MV-4-11 (cell line): ENCODE measurements at places on chromosomes 11 and 22.

DNA sequence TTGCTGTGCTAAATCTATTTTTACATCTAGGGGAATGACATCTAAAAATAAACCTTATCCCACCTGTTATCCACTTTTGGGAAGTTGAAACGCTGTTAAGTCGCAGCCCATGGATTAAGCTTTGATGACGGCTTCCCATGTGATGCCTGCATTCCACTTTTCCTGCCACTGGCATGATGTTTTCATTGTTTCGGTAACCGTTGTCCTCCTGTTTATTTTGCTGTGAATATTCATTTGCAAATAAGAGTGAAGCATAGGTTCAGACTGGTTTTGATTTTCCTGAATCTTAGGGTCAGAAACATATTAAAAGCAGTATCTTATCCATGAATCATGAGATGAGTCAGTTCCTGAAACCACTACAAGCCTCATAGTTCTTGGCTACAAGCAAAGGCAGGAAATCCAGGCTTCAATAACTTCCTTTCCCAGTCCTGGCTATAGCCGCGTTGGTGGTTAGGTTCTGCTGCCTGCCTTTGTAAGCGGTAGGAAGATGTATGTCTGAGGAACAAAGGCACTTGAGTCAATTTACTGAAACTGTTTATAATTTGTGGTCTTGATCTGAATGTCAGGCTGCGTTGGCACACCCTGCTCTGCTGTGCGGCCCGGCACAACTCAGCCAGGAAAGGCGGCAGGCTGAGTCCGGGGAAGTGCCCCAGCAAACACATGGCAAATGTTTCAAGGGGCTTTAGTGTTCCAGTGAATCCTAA, 19.4 kb downstream of the TEAD1 start:
- peak; percentile 92 for DNase-seq

GRCh38 chr11:11992257-11993212, 15.9 kb downstream of the DKK3 start:
- no peak for DNase-seq

DNA sequence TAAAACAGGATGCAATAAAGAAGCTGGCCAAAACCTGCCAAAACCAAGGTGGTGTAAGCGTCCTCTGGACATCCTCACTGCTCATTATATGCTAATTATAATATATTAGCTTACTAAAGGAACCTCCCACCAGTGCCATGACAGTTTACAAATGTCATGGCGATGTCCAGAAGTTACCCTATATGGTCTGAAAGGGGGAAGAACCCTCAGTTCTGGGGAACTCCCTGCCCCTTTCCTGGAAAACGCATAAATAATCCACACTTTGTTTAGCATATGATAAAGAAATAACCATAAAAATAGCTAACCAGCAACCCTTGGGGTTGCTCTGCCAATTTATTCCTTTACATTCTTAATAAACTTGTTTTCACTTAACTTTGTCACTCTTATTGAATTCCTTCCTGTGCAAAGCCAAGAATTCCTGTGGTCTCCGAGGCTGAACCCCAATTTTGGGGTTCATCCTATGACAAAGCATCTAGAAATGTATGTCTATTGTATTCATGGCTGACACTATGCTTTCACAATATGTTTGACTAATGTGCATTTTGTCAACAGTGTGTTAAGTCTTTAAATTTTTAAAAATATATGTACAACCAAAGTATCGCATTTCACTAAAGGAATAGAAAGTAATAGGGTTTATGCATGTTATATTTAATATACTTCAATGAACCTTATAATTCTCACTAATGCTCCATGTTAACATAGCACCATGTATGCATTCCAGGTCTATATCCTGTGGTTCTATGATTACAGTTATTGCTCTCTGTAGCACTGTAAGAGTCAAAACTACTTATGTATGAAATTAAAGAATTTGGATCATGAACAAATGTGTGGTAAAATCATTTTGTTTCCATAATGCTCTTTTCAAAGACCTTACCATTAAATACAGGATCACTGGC, 25.1 kb downstream of the LGR4 start:
- DNase-seq: no peak

DNA sequence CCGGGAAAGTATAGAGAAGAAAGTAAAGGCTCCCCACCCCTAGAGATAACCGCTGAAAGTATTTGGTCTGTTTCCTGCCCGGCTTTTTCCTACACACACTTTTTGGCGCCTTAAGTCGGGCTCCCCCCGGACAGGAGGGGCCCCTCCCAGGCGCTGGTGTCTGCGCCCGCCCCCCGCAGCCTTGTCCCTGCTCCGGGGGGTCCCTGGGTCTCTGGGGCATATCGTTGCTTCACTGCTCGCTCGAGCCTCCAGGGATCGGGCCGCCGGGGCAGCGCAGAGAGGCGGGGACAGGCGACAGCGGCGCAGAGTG, 928 bp upstream of the CRACR2B start:
- no peak for DNase-seq

GRCh38 chr11:1348146-1348795, 38.8 kb upstream of the TOLLIP start:
- no peak for DNase-seq

- DNase-seq: no peak
These were observed 8.9 kb upstream of the PLAAT4 start for GRCh38 chr11:63527667-63528066.

- no peak for DNase-seq
These were observed 519.8 kb downstream of the BRD1 start for GRCh38 chr22:49307870-49308269.

DNA sequence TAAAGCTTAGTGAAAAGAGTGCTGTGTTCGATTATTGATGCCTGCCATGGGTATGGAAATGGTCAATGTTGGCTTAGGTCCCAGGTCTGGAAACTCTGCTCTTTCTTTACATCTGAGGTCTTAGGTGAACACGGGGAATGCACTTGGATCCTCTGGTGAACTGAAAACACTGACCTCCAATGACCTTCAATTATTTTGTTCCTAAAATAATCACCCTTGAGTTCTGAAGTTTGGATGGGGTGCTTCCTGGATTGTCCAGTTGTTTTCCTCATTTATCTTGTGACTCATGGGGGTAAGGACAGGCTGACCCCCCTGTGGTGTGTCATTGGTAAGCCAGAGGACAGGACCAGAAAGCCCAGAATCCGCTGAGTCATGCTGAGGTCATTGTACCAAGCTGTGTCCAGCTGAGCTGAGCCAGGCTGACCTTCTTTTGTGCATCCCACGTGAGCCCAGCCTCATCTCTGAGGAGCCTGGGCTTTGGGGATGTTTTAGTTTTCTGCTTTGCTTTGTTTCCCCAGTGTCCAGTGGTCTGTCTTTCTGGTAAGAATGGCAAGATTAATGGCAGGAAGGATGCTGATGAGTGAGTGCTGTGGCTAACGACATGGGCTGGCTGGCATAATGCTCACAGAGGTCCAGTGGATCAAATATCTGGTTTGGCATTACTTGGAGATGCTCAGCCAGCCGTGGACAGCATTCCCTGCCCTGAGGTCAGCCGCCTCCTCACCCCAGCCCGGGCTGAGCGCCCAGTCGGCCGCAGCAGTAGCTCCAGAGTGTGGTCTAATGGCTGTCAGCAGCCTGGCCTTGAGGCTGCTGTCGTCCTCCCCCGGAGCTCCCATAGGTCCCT, 35.6 kb downstream of the AMPD3 start:
- DNase-seq: no peak

- DNase-seq: no peak
These were observed 78.8 kb downstream of the DGCR2 start for GRCh38 chr22:19043121-19044085.

DNA sequence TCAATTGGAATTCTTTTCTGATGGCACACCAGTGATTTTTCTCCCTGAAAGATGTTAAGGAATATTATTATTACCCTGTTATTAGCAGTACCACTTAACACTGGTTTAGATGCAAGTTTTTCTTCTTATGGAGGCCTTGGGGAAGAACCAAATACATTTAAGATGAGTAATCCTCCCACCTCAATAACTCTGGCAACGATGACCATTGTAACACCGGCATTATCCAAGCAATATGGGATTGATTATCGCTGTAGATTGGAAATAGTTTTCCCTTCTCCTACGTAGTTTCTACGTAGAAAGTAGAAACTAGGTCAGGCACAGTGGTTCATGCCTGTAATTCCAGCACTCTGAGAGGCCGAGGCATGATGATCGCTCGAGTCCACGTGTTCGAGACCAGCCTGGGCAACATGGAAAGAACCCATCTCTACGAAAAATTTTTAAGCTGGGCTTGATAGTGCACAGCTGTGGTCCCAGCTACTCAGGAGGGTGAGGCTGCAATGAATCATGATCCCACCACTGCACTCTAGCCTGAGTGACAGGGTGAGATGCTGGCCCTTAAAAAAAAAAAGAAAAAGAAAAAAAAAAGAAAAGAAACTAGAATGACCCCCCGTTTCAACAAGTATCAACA, 45.5 kb downstream of the PACSIN2 start:
- no peak for DNase-seq

GRCh38 chr11:44531116-44531504, 34.4 kb upstream of the CD82 start:
- no peak for DNase-seq

DNA sequence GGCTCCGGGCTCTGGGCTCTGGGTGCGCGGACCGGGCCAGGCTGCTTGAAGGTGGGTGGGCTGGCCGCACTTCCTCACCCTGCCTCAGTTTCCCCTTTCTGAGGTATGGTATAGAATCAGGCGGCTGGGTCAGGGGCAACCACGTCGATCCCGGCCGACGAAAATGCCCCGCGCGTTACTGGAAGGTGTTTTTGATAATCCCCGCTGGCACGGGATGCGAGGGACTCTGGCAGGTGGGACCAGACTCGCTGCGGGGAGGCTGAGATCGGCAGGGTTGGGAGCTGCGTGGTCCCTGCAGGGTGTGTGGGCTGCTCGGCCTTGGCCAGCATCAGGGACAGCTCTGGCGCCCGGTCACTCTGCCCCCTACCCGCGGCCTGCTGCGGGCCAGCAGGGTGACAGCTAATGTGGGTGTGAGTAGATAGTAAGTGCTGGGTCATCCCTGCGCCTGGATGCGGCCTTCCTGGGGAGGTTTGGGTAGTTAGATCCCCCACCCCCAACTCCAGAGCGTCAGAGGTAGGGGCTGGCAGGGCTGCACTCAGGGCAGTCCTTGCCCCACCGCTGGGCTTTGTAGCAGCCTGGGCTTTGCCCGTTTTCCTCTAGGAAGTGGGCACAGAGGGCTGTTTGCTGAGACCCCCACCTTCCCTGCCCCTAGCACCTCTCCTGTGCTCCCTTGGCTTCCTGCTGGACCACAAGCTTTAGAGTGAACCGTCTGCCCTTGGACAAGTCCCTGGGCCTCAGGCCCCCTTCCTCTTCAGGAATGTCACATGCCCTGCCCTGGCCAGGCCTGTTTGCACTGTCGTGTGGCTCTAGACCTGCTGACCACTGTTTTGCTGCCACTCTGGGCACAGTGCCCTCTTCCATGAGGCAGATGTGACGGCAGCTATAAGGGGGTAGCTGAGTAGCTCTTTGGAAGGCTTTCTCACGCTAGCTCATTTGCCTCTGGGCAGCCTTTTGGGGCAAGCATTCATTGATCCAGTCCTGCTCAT, 579 bp downstream of the TANGO2 start:
- no peak for DNase-seq

DNA sequence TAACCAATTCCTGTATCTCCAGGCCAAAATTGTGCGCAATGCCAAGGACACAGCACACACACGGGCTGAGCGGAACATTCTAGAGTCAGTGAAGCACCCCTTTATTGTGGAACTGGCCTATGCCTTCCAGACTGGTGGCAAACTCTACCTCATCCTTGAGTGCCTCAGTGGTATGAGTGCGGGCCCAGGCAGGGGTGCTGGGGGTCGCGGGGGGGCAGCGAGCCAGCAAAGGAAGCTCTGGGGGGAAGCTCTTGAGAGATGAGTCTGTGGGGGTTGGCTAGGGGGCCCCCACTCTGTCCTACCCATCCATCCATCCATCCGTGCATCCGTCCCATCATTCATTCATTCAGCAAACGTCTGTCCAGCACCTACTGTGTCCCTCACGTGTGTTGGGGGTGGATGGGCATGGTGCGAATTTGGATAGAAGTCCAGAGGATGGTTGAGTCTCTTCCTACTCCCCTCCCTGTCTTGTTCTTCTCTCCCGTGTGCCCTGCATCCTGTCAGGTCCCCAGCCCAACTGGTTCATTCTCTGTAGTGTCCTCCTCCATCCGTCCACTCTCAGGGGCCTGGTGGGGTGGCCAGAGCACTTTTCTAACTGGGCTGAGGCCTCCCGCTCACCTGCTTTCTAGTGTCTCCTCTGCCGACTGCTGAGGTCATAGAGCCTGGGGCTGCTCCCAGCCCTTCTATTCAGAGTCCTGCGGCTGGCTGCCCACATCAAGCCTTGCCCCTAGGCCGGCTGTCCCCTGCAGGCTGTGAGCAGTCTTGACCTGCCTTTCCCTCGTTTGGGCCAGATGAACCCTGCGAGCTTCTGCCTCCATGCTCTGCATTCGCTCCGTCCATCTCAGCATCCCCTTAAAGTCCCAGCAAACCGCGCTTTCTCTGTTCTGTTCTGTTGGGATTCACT, 3.3 kb downstream of the RPS6KB2 start:
- DNase-seq: no peak

DNA sequence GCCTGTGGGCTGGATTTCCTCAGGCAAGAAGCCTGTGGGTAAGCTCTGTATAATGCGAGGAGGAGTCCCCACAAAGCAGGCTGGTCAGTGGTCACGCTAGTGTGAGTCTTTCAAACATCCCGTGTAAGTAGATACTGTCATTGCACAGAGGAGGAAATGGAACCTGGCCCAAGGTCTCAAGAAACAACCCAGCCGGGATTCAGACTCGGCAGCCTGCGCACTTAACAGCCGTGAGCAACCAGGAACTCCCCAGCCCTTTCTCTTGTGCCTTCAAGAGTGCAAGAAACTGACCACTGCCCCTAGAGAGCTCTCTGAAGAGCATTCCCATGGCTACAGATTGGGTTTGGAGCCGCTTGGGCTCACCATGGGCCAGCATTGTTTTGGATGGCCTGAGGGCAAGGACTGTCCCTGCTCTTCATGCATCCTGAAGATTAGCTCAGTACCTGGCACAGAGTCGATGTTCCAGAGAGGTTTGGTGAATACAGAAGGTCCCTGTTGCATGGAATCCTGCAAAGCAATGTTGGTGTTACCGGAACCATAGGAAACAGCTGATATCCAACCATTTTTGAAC, 6.0 kb downstream of the MPST start:
- peak; percentile 14 for DNase-seq

GRCh38 chr11:118530180-118530682, 761 bp upstream of the TMEM25 start:
- DNase-seq: no peak

GRCh38 chr11:131965504-131965903, 595.1 kb downstream of the NTM start:
- no peak for DNase-seq

- no peak for DNase-seq
These were observed 78.4 kb downstream of the SIK3 start for GRCh38 chr11:117019871-117020270.

- DNase-seq: no peak
These were observed 30.3 kb downstream of the PDGFB start for GRCh38 chr22:39214383-39215069.

DNA sequence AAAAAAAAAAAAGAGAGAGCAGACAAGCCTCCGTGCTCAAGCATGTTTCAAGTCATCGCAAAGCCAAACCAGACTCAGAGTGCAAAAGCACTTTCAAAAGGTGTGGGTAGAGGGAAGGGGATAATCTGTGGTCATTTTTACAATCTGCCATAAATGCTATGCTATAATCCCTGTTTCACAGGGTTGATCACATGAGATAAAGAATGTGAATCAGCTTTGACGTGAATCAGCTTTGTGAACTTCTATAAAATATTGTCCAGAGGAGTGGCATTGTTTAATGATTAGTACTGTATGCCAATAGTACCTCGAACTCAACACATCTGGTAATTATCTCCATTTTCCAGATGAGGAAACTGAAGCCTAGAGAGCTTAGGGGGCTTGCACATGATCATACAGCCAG, 20.0 kb upstream of the POLD3 start:
- no peak for DNase-seq

GRCh38 chr11:105189581-105189980, 50.0 kb upstream of the CARD18 start:
- peak; percentile 72 for DNase-seq

- DNase-seq: no peak
These were observed 328.2 kb downstream of the TTC28 start for GRCh38 chr22:28351476-28351875.
